ENCODE measurements at places on chromosomes 1 and 21.

GRCh38 chr1:220956501-220957232 is 77.4 kb downstream of the HLX start:
- DNase-seq = no peak

DNA sequence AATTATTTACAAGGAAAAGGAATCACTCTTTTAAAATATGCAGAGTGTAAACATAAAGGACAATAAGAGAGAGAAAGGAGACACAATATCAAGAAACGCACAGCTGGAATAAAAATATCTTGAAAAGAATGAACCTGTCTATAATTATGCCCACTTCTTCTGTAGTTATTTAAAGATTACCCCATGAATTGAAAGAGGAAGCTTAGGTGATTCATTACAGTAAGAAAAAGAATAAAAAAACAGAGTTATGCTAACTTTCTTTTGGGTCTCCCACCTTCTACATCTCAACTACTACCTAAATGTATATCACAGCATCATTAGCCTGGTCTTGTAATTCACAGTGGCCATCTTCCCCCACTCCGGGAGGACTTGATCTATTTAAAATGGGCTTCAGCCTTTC is 182.1 kb downstream of the MRPL39 start:
- no peak for DNase-seq

DNA sequence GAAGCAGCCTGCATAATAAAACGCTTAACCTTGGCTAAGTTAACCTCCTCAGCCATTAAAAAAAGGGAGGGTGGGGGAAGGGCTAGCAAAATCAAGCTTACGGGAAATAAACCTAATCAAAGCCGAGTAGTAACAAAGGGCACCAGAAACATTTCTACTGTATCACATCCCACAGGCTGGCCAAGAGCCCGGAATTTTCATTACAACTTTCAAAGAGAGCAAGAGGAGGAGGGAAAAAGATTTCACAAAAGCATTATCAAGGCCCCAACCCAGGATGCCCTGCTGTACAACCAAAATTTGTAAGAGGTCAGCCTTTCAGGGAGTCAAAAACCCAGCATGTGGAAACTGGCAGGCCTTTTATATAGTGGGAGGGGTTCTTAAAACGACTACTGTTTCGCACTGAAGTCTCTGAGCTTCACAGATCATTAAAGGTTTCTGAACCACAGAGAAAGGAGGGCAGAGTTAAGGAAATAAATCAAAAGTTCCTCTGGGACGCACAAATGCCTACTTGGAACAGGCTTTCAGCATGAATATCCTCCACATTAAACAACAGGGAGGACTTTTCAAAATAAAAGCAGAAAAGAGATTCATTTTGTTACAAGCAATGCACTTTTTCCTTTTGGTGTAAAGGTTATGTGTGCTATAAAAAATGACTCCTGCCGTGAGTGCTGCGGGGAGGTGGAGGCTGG is 90.4 kb downstream of the SLC45A1 start:
- DNase-seq = no peak

- DNase-seq = no peak
Observed at GRCh38 chr1:100532645-100533044, 5.3 kb upstream of the GPR88 start.

DNA sequence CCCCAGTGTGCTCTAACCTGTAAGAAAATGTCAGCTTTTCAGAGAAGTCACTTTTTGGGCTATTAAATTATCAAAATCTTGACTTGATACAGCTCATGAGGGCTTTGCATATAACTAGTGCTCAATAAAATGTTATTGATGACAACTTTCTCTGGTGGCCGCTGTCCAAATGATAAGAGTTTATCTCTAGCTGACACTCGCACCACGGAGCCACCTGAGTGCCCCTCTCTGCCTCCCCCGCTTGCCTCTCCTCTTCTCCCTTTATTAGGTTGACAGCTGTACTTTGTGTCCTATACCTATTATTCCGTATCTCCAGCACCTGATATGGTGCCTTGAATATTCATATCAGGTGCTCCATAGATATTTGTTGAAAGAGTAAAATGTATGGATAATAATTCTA is 82.8 kb downstream of the PHTF1 start:
- no peak for DNase-seq

DNA sequence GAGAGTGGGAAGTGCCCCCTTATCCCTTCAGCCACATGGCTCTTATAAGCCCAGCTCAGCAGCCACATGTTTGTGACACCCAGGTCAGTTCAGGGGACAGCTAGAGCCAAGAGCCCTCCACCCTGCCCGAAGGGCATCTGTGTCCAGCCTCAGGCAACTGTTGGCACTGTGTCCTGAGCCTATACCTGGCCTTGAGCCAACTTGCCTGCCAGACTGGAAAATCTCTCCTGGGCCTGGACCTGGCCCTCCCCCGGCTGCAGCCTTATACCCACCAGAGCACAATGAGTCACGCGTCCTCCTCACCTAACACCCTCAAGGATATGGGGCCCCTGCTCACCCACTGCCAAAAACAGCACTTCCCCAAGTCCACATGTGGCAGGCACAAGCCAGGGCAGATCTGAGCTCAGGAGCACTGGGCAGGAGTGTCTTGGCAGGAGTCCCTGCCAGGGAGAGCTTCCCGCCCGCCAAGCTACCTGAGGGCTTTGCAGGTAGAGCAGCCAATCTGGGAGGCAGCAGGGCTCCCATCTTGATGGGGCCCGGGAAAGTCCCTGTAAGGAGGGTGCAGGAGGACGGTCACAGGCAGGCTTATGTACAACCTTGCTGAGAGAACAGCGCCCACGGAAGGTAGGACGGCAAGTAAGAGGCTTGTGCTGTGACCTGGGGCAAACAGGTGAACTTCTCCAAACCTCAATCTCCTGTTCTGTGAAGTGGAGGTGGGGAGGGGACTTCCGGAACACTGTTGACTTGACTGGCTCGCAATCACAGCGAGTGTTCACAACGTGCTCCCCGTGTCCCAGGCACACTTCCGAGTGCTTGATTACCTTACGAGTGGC is 19.8 kb upstream of the HSPG2 start:
- peak; percentile 80 for DNase-seq

- DNase-seq = no peak
Observed at GRCh38 chr1:29782846-29783507, 546.7 kb downstream of the PTPRU start.

- DNase-seq = no peak
Observed at GRCh38 chr1:65330021-65330420, 20.7 kb downstream of the DNAJC6 start.

- DNase-seq = no peak
Observed at GRCh38 chr1:91799159-91799558, 86.8 kb downstream of the TGFBR3 start.

DNA sequence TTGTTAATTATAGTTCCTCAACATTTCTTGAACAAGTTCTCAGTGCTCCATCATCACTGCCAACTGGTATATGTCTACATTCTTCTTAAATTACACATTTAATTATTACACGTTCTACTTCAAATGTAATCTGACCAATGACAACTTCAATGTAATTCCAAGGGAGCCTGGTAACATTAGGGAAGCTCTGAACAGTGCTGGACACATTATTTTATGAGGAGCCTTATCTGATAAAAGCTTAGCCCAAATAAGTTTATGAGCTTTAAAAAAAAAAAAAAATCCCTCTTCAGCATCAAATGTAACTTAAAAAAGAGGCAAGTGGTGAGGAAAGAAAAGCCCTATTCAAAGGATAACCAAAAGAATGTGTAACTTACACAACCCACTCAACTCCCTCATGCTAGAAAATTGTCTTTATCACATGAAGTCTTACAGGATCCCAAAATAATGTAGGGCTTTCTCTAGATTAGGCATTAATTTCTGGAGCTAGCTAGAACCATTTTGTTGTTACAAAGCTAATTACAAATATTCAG is 35.2 kb upstream of the ABCA4 start:
- DNase-seq = no peak

DNA sequence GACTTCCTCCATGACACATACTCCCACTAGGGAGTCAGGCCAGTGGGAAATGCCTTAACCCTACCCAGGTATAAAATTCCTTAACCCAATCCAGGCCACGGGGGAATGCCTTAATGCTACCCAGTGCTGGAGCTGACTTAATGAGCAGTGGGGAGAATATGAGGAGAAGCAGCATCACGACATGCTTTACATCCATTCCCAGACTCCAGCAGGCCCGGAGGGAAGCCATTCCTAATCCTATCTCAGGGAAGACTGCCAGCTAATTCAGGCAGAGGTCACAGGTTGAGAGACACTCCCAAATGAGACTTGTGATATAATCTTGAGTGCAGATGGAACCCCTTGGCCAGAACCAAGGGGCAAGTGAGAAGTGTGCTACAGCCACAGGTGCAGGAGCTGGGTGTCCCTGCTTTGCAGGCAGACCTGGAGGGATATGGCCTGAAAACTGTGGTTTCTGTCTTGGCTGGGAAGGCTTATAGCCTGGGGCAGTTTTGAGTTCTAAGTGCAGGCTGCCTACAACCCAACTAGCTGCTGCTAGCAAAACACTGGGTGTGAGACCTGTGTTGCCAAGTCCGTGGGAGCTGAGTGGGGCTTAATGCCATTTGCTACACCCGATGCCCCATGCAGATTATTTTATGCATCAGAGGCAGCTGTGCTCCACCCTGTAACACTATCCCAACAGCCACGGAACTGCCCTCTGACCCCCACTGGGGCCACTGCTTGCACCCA is 45.1 kb upstream of the GUCA2A start:
- no peak for DNase-seq

DNA sequence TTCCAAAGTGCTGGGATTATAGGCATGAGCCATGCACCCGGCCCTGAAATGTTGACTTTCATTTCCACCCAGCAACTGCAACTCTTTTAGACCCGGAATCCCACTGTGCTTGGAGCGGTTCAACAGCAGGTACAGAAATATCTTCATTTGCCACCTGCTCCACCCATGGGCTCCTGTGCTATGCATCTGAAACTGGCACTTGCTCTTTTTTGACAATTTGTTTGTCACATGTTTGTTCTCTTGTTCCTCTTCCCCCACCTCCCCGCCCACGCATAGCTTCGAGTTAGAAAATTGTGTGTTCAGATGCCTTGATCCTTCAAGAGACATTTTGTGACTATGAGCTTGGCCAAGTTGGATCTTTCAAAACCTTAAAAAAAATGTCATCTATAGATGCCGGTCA is 2.4 kb upstream of the IFNLR1 start:
- no peak for DNase-seq

DNA sequence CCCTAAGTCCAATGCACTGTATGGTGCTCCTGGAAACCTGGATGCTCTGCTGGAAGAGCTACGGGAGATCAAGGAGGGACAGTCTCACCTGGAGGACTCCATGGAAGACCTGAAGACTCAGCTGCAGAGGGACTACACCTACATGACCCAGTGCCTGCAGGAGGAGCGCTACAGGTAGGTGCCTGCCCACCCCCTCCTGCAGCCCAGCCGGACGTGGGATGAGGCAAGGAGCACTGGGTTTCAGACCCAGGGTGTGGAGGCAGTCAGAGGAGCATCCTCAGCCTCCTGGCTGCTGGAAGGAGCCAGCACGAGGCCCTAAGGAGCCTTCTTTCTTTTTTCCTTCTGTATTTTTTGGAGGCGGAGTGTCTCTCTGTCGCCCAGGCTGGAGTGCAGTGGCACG is 42.0 kb downstream of the TMCC2 start:
- no peak for DNase-seq

DNA sequence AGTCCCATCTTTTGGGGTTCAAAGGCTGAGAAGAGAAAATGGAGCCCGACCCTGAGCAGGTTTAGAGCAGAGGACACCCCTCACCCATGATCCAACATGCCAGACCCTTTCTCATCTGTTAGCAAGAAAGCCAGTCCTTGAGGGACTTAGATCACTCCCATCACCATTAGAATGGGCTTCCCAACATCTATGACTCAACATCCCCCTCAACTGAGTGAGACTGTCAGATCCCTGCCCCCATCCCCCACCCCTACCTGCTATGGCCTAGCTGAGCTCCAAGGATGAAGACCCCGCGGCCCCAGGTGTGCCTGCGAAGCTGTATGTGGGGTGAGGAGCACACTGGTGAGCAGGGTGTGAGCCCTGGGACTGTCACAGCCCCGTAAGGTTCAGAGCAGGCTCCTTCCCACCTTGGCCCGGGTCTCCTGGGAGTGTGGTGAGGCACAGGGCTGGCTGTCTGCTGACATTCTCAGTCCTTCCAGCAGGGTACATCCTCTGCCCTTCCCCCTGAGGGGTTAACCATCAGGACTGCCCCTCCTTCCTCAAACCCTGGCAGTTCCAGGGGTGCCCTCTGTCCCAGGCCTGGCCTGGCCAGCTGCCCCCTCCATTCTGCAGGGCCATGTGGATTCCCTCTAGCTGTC is 21.4 kb upstream of the BLACAT1 start:
- DNase-seq = no peak

DNA sequence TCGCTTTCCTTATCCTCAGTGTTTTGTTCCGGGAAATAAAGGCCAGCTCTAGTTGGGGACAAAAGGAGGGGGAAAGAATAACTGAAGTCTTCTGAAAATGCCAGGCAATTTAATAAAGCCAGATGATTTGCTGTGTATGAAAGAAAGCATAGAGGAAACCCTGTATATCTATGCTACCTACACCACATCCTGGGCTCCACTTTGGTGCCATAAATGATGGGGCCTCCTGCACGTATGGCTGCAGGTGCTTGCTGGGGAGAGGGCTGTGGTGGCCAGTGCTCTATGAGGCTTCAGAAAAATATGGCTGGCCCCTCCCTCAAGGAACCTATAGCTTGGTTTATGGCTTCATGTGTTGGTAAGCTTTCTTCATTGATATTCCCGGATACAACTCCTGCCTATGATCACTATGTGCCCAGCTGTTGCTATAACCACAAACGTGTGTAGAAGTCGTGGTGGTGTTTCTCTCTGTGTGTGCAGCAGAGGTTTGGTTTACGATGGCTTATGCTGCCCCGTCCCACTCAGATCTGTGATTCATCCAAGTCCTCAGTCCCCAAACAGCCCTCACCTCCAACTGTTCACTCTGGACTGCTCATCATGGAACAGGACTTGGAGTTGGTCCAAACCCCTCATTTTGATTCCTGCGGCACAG is 59.5 kb downstream of the BACE2 start:
- no peak for DNase-seq

DNA sequence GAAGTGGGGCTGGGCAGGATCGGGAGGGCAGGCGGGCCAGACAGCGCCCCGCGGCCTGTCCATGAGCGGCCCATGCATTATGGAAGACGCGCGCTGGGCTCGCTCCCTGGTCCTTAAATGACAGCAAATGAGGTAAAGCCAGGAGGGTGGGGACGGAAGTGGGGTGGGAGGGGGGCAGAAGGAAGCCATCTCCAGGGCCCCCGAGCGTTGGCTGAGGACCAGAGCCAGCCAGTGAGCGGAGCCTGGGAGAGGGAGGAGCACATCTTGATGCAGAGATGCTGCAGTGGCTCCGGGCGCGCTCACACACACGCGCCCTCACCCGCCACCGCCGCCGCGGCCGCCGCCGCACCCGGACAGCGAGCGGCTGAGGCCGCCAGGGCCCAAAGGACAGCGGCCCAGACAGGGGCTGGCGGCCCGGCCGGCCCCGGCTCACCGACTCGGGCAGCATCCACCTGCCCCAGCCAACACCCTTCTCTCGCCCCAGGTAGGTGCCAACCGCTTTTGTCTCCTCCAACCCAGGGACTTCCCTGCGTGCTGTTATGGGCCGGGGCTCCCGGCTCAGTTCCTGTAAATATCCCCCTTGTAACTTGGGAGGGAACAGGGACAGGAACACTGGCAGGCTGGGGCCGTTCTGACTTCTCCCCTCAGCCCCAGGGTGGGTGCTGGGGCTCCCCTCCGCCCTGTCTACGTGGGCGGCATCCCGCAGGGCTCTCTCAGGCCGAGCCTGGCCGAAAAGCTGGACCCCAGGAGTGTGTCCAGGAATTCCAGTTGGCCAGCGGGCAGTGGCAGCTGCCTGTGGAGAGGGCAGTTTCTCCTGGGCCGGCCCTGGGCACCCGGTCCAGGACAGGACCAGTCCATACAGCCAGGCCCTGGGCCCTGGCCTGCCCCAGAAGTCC is at the start of gene CNTN2:
TSS of gene CNTN2 (plus strand) at position 302 of the 896 bp plus-strand sequence. CDS start 9,974 bp downstream, outside the sequence.
- DNase-seq = no peak

- no peak for DNase-seq
Observed at GRCh38 chr1:248886237-248886895, 19.7 kb upstream of the PGBD2 start.

All from NCI-H2029 treated with DMSO at 0.1 percent for 48 hours (cell line).